Cerebellar cortex (tissue), 1 donor: ENCODE measurements at places on chromosomes 6 and 20.

GRCh38 chr20:19277381-19277780, 64.9 kb downstream of the SLC24A3 start:
- no peak for DNase-seq

- DNase-seq, result peak; percentile 77
Measured at GRCh38 chr6:15399641-15400470, 154.0 kb downstream of the JARID2 start.

GRCh38 chr6:52498538-52499017, 78.3 kb downstream of the TRAM2 start:
- DNase-seq, result no peak

- no peak for DNase-seq
Measured at GRCh38 chr6:77425671-77426070, 37.6 kb downstream of the HTR1B start.

- no peak for DNase-seq
Measured at GRCh38 chr6:10420546-10421157, 5.8 kb upstream of the TFAP2A start.

DNA sequence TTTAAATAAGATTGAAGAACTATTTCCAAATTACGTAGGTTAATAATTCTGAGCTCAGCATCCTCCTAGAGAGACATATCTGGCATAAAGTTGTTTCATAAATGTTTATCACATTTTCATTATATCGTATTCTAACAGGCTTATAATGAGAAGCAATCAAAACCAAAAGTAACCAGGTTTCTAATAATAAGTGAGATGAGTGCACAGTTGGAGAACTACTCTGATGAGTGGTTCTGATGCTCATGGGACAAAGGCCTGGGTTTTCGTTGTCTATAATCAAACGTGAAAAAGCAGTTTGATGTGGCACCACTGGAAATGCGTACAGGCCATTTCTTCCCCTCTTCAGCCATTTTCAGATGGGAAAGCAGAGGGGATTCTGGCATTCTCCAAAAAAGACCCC, 4.7 kb upstream of the SERPINB6 start:
- DNase-seq, result no peak

DNA sequence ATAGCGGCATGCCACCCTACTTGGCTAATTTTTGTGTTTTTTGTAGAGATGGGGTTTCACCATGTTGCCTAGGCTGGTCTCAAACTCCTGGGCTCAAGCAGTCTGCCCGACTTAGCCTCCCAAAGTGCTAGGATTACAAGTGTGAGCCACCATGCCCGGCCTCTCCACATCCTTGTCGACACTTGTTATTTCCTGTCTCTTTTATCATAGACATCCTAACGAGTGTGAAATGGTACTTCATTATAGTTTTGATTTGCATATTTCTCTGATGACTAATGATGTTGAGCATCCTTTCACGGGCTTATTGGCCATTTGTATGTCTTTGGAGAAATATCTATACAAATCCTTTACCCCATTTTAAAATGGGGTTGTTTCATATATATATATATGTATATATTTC, 39.0 kb upstream of the ASXL1 start:
- DNase-seq, result no peak

DNA sequence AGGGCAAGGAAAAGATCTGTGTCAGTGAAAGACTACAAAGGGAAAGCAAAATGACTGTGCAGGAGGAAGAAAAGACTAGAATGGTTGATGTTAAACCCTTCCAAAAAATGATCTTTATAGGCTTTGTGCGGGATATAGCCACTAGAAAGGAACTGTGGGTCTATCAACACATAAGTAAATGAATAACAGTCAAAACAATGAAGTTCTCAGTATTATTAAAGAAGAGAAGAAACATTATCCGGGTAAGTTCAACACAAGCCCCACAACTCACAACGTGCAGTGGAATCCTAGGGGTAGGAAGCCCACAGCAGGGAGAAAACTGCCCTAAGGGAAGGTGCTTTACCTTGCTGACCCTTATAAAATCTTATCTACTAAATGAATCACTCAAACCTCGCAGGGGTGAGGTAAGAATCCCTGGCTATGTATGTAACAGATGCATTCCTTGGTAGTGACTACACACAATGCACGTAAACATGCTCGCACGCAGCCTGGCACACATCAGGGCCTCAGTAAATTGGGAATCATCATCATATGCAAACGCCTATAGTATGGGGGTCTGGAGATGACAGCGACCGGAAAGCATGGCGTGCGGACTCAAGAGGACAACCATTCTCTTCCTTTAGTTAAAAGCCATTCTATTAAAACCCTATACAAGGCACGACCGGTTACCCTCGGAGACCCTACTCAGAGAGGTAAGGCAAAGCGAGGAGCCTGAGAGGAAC, 11.3 kb downstream of the TFAP2A start:
- DNase-seq, result no peak

DNA sequence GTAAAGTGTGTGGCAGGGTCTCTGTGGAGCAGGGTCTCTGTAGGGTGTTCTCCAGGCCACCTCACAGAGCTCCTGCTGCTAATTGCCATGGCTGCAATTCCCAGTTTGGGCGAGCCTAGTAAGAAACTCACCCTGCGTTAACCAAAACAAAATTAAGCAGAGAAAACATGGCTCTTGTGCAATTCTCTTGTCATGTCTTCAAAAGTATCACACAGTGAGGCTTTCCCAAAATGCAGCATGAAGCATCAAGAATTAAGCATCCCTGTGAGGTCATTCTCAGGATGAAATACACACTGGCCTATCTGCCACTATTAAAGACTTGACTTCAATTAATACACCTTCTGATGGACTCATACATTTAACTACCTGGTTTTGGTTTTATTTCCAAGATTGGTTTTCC, 72.8 kb downstream of the KIF13A start:
- DNase-seq, result no peak

DNA sequence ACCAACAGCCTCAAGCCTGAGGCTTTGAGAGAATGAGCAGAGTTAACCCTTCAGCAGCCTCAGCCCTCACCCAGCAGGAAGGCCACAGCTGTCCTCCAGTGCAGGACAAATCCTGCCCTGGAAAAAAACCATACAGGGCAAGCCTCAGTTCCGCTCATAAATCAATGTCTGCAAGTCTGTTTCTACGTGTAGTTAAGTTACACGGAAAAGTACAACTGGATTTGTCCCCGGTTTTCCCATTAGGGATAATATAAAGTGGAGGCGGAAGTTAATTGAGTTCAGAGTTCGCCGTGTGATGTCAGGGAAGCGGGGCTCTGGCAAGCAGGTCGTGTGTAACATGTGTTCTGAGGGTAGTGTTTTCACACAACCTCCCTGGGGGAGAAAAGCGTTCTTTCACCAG, 44.2 kb upstream of the EYA2 start:
- DNase-seq, result no peak

GRCh38 chr20:49824206-49824605, 11.6 kb downstream of the SLC9A8 start:
- no peak for DNase-seq

- no peak for DNase-seq
Measured at GRCh38 chr6:35081426-35081851, 59.7 kb downstream of the TCP11 start.

DNA sequence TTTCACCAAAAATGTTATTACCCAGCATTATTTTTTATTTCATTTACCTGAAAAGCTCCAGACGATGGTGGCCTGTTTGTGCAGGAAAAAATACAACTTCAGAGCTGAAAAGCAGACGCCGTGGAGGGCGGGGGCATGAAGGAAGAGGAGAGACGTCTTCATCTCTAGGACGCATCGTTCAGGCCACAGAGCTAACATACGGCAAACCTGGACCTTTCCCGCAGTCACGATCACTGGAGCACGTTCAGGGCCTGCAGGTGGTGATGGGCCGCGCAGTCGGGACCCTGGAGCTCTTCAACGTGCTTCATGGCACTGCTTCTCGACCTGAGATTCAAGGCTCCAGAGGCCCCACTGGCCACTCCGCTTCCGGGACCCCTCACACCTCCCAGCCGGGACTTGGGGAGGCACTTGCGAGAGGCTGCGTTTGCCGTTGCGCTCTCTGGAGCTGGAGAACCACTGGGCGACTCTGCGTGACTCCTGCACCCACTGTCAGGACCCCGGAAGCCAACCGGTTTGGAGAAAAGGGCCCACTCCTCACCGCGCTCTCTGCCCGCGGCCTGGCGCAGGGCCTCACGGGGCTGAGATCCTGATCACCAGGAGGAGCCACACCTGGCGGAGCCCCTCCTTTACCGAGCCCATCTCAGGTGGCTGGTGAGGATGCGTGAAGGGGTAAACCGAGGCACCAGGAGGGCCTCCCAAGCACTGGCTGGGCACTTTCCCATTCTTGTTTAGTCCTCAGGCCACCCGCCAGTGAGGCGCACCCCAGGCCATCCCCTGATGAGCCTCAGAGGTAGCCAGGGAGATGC, 164.4 kb upstream of the AFDN start:
- no peak for DNase-seq

GRCh38 chr6:92962846-92963245, 456.5 kb downstream of the EPHA7 start:
- DNase-seq, result peak; percentile 72

DNA sequence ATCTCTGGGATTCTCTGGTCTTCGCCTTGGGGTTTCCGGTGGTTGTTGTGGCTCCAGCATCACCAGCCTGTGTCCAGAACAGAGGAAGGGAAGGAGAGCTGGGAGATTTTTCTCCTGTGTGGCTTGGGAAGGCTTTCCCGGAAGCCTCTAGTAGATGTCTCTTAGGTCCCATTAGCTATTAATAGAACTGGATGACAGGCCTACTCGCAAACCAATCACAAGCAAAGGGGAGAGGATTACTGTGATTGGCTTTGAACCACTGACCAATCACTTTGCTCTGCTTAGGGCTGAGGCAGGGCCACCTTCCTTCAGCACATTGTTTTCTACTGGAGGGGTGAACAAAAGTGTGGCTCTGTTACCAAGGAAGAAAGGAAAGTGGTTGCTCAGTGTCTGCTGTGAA, 203.4 kb upstream of the SULF2 start:
- no peak for DNase-seq

- DNase-seq, result no peak
Measured at GRCh38 chr6:70625436-70625835, 42.2 kb upstream of the SMAP1 start.
